Ovary (tissue), 10 donors: ENCODE measurements at places on chromosomes 16 and 17.

GRCh38 chr17:17810084-17810894 is 26.5 kb downstream of the SREBF1 start:
- DNase-seq, result peak; percentile 77

- no peak for DNase-seq
These were observed 78.7 kb downstream of the ZDHHC7 start for GRCh38 chr16:84932681-84933080.

DNA sequence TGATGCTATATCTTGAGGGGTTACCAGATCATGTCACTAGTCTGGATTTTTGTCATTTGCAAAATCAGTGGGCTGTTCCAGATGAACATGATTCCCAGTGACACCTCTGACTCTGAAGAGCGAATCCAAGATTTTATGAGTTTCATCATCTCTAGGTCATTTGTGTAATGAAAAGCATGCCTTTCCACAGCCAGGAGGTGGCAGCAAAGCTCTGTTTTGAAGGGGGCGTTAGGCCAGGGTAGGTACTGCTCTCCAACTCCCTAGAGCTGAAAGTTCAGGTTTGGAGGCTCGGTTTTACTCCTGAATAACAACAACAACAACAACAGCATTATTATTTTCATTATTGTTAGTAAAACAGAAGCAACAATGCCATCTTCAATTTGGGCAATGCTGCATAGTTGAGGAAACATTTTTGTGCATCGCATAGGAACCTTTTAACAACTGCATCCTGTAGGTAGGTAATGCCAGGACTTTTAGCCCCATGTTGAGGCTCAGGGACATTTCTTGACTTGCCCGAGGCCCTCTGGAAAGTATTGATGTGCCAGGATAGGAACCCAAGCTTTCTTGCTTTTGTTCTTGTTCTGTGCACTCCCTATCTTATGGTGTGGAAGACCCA is 77.0 kb downstream of the MYH13 start:
- DNase-seq, result peak; percentile 40

- DNase-seq, result no peak
These were observed 441.9 kb downstream of the SOX9 start for GRCh38 chr17:72562615-72563188.

GRCh38 chr16:53730693-53731092 is 26.7 kb downstream of the FTO start:
- DNase-seq, result no peak

- DNase-seq, result no peak
These were observed 11.0 kb upstream of the BEAN1 start for GRCh38 chr16:66416136-66416535.

- no peak for DNase-seq
These were observed 135.0 kb downstream of the COPRS start for GRCh38 chr17:31724026-31724425.

DNA sequence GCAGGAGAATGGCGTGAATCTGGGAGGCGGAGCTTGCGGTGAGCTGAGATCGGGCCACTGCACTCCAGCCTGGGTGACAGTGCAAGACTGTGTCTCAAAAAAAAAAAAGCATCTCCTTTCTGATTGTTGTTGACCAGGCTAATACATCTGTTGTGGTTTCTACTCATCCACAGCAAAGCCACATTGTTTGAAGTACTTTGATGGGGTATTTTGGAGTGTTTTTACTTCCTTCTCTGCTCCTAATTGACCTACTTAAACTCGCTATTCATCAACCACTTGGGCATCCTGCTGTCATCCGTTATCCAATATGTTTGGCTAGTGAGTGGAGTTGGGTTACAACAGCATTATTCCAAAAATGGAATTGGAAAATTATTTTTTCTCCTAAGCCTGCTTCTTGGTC is 3.5 kb upstream of the CDC27 start:
- DNase-seq, result no peak

- DNase-seq, result no peak
These were observed 9.2 kb downstream of the SEZ6 start for GRCh38 chr17:28996554-28997096.

GRCh38 chr16:890716-891352 is 80.0 kb downstream of the LMF1 start:
- no peak for DNase-seq

DNA sequence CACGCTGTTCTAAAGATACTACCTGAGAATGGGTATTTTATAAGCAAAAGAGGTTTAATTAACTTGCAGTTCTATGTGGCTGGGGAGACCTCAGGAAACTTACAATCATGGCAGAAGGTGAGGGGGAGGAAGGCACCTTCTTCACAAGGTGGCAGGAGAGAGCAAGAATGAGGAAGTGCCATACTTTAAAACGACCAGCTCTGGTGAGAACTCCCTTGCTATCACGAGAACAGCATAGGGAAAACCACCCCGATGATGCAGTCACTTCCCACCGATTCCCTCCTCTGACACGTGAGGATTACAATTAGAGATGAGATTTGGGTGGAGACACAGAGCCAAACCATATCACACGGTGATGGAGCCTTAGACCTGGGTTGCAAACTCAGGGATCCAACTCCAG is 317.5 kb upstream of the EEF2KMT start:
- no peak for DNase-seq

DNA sequence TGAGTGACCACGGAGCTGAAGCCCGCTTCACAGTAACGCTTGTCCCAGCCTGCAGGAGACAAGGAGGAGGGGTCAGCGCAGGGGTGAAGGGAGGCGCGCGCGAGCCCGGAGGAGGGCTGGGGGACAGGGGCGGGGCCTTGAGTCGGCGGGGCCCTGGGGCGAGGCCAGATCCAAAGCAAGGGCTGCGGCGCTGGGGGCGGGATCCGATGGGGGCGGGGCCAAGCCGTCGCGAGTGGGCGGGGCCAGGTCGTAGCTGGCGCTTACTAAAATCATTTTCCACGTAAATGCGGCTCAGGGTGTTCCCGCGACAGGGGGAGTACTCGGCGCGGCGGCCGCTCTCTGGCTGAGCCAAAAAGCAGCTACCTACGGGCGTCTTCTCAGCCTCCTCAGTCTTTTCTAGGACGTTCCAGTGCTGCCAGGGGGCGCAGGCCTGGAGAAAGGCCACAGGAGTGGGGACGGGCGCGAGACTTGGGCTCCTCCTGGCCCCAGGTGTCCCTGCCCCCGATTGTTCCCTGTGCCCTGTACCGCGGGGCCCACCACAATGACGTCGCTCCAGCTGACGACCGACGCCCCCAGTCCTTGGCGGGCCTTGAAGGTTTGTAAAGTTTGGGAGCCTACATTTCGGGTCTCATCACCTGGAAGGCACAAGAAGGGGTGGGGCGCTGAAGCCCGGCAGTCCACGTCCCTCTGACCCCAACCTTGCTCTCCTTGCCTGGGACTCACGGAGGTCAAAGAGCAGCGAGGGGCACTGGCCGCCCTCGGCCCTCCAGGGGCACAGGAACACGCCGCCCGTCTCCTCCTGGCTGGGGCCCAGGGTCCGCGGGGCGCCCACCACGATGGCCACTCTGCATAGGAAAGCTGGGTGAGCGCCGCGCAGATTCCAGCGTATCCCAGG is 3.9 kb downstream of the ITGA2B start:
- DNase-seq, result peak; percentile 89

- DNase-seq, result no peak
These were observed 92.6 kb upstream of the TMEM132E start for GRCh38 chr17:34486761-34487160.

GRCh38 chr17:19714542-19715411 is 1.6 kb downstream of the SLC47A2 start:
- DNase-seq, result no peak

- peak; percentile 62 for DNase-seq
These were observed 15.7 kb upstream of the CPPED1 start for GRCh38 chr16:12819126-12820117.

GRCh38 chr17:75917141-75917916 is 12.6 kb upstream of the MRPL38 start:
- DNase-seq, result no peak

- DNase-seq, result no peak
These were observed 23.4 kb downstream of the SMURF2 start for GRCh38 chr17:64638552-64639203.

GRCh38 chr17:8468980-8469379 is 33.3 kb downstream of the NDEL1 start:
- no peak for DNase-seq

GRCh38 chr16:88662222-88662842 is 559 bp downstream of the MVD start:
- DNase-seq, result peak; percentile 51

GRCh38 chr16:9846362-9847099 is 335.7 kb downstream of the GRIN2A start:
- no peak for DNase-seq

- DNase-seq, result no peak
These were observed 7.5 kb downstream of the ZNF205 start for GRCh38 chr16:3119701-3120408.

DNA sequence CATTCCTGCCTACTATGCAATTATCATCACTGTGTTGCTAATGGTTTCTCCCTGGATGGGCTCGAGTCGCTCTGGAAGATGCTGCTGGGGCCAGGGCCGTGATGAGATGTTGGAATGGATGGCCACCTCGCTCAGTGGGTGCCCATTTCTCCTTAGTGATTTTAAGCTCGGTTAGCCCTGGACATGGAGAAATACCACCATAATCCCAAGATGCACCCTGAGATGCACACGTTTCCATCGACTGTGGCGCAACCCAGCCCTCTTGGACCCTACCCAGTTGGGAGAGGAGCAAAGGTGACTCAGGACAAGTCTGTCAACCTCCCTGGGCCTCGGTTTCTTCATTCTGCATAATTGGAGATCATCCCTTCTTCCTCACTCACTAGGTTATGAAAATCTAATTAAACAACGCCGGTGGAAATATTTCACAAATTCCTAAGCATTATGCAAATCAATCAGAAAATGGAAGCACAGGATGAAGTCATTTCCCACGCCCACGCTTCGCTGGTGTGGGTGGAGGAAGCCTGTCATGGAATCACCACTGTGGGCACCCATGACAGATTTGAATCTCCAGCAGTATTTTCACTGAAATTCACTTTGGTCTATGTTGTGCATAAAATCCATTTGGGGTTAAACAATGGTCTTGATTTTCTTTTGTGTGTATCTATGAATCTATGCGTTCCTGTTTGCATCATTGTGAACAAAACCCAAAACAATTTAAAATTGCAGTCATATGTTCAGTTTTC is 195.2 kb downstream of the AXIN2 start:
- no peak for DNase-seq

- DNase-seq, result no peak
These were observed 11.7 kb downstream of the PECAM1 start for GRCh38 chr17:64378890-64379354.

DNA sequence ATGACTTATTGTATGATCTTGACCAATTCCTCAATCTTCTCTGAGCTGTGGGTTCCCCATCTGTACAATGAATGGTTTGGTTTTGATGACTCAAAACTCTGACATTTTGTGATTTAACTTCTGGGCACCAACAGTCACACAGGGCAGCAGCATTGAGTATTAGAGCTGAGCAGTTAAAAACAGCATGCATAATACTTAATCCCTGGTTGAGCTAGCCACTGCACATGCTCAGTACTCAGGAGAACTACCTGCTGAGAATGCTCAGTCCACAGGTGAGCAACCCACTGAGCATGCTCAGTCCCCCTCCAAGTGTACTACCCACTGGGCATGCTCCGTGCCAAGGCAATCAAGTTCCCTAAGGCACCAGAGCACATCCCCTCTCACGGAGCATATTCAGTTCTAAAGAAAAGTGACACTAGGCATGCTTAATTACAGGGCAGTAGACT is 68.7 kb downstream of the AIPL1 start:
- DNase-seq, result no peak

GRCh38 chr16:23863511-23864422 is 28.0 kb downstream of the PRKCB start:
- no peak for DNase-seq

- peak; percentile 89 for DNase-seq
These were observed 17.0 kb downstream of the CAVIN1 start for GRCh38 chr17:42405963-42406495.

DNA sequence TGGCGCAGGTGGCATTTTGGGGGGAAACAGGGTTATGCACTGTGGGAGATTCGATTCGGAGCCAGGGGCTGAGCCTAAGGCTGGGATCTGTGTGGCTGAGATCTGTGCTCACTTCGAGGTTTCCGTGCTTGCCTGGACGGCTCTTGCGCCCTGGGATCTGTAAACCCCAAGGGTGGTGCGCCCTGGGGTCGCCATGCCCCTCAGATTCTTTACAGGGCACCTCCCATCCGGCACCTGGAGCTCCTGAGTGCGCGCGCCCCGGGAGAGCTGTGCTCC is 377 bp downstream of the SLC13A5 start:
- DNase-seq, result no peak

DNA sequence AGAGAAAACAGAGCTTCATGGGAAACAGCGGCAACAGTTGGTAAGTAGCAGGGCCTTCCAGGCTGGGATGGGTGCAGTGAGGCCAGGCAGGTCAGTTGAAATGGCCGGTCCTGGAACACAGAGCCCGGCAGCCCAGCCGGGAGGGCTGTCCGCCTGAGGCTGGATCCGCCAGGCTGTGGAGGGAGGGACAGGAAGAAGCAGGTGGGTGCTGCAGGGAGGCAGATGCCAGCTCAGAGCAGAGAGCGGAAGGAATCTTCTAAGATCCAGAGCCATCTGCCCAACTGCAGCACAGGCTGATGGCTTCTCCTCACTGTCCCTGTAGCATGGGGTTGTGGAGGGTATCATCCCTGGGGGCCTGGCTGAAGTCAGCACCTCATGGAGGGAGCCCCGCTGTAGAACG is 599 bp downstream of the RNF112 start:
- DNase-seq, result no peak

DNA sequence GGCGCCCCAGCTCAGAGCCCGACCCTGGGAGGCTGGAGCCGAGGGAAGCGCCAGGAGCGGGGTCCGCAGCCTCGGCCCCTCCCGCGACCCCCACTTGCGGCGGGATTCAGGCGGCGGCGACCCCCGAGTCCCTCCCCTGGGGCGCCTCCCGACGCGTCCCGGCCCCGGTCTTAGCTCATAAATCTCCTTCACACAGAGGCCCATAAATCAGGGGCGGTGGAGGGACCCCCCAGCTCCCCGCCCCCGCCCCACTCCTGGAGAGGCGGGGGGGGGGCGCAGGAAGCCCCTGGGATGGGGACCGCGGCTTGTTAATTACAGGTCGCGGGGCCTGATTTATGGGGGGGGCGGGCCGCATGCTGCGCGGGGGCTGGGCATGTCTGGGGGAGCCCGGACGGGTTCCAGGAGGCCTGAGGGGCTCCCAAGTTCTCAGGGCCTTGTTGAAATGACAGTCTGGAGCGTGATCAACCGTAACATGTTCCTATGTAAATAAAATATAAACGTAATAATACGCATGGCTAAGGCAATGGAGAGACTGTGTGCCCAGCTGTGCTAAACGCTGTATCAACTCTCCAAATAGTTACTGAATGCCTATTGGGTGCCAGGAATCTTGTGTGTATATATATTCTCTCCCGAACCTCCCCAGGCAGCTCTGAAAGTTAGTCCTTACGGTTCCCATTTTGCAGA is 10.0 kb upstream of the BHLHA9 start:
- no peak for DNase-seq

- DNase-seq, result peak; percentile 84
These were observed 2.1 kb upstream of the EPOP start for GRCh38 chr17:38676706-38677504.

GRCh38 chr16:69093974-69094373 is 11.5 kb upstream of the HAS3 start:
- no peak for DNase-seq

GRCh38 chr17:16568541-16569357 is at the start of gene ZNF287:
Gene ZNF287 (minus strand): TSS chr17:16569204. CDS start chr17:16567731, 1,473 bp downstream.
- peak; percentile 93 for DNase-seq
